ENCODE measurements at places on chromosomes 12 and 14.

DNA sequence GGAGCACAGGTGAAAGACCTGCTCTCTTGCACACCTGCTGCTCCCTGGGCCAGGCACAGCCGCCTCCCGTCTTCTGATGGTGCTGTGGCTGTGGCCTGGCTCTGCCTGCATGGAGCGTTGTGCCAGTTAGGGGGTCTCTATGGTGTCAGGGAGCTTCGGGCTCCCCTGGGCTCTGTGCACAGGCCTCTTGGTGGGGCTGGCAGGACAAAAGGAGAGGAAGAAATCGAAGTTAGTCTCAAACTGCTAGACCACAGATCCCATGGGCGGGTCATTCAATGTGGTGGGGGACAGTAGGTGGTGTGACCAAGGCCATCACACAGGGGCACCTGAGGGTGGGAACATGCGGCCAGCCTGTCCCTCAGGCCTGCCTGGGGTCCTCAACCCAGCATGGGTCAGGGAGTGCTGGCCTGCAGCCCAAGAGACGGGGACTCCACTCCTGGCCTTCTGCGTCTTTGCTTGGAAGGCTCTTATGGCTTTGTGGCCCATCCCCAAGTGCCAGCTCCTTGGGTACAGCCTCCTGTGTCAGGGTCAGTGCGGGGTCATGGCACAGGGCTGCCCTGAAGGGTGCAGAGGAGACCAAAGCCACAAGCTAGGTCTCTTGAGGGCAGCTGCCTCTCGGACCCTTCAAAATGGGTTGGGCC lies 84.1 kb downstream of the KIF26A start:
- no peak for DNase-seq

- DNase-seq, result no peak
These were observed 32.2 kb downstream of the GPR19 start for GRCh38 chr12:12663644-12664294.

DNA sequence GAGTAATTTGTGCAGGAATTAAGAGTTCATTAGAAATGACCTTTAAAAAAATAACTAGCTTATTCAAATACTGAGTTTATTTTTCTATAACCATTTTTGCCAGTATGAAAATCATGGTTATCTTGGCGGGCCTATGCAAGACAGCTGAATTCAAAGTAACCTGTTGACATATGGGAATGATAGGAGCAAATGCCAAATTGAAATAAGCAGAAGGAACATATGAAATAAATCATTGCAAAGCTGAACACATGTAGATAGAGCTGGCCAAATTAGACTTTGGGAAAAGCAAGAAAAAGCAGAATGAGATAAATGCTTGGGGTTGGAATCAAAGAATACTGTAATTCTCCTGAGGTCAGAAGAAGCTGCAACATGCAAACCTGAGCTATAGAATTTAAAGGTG lies 372.5 kb downstream of the ADAMTS20 start:
- DNase-seq, result no peak

DNA sequence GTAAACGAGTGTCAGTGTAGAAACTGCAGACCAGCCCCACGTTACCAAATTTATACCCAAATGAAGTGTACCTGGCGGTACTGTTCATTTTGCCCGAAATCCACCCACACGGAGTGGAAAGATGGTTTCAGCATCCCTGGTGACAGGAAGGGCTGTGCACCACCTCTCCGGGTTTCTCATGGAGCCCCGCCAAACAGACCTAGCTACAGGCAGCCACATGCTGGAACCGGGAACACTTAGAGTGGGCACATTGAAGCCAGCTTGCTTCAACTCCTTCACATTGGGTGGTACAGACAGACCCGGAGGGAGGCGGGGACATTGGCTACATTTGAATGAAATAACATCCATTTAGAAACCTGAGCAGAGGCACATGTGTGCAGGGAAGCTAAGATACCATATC lies 84.4 kb downstream of the PPP2R5C start:
- DNase-seq, result no peak

DNA sequence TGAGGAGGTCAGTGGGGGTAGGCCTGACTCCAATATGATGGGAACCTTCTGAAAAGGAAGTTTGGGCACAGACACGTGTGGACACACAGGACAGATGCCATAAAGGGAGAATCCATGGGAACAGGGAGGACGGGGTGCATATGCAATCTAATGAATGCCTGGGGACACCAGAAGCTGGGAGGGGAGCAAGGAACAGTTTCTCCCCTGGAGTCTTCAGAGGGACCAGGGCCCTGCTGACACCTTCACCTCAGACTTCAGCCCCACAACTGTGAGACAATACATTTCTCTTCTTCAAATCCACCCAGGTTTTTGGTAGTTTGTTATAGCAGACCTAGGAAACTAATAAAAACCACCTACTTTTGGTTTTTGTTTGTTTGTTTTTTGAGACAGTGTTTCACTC lies 35.2 kb upstream of the CLIP1 start:
- no peak for DNase-seq

- no peak for DNase-seq
These were observed 214.4 kb upstream of the DIO2 start for GRCh38 chr14:80425686-80426085.

- no peak for DNase-seq
These were observed 113.3 kb upstream of the FSCB start for GRCh38 chr14:44620121-44621019.

DNA sequence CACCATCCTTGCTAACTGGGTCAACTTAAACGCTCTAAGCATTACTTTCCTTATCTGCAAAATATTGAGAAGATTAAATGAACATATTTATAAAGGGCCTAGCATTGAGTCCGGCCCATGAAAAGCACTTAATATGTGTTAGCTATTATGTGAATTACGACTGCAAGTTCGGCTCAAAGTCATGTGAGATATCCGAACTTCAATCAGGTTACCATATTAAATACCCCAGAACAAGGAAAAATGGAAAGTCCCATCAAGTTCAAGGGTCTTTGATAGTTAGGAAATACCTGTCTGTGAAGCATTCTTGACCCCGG lies 487 bp upstream of the NRDE2 start:
- DNase-seq, result no peak

DNA sequence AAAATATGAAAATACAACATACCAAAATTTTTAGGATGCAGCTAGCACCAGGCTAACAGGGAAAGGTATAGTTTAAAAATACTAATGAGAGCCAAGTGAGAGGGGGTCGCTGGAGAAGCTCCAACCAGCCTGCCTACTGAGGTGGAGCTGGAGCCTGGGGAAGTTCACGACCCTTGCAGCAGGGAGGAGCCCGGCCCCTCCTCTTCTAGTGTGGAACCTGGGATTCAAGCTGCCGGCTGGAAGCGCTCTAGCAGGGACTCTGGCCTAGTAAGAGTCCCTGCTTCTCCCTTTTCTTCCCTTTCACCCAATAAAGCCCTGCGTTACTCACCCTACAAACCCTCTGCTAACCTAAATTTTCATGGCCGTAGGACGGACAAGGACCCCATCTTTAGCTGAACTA lies 5.0 kb upstream of the KCNK13 start:
- DNase-seq, result no peak

GRCh38 chr14:91774140-91775096 lies 42.5 kb upstream of the CATSPERB start:
- DNase-seq, result no peak

- DNase-seq, result peak; percentile 69
These were observed 9.2 kb downstream of the NIN start for GRCh38 chr14:50821510-50822464.

- DNase-seq, result no peak
These were observed 11.7 kb upstream of the PTHLH start for GRCh38 chr12:27984275-27984674.

DNA sequence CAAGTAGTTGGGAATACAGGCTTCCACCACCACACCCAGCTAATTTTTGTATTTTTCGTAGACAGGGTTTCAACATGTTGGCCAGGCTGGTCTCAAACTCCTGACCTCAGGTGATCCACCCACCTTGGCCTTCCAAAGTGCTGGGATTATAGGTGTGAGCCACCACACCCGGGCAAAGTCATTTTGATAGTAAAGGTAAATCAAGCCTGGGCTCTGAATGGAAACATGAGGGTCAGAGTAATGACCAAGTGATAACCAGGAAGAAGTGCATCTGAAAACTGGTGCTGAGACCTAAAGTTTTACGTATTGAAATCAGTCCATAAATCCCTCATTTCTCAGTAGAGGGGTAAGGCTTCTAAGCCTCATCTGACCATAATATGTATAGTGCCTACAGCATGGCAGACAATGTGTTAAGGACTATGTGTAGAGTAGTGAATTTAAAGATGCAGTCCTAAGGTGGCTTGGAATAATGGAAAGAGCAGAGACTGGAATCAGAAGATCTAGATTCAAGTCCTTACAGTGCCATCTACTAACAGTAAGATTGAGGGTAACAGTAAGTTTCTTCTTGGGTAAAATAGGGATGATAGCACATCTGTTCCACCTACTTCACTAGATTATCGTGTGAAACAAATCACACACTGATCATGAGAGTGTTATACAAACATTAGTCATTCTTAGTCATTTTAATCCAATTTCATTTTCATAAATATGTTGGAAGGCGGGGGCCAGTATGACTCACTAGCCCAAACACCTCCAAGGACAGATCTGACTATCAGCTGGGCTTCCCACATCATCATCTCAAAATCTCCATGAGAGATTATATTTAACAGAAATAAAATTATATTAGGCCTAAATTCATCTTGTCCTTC lies 11.2 kb downstream of the MAP4K5 start:
- peak; percentile 10 for DNase-seq

GRCh38 chr14:88937706-88938105 lies 113.3 kb downstream of the TTC8 start:
- no peak for DNase-seq

GRCh38 chr12:55495490-55495889 lies 3.3 kb downstream of the OR6C68 start:
- no peak for DNase-seq

- DNase-seq, result no peak
These were observed 151.4 kb downstream of the GXYLT1 start for GRCh38 chr12:41993283-41993682.

DNA sequence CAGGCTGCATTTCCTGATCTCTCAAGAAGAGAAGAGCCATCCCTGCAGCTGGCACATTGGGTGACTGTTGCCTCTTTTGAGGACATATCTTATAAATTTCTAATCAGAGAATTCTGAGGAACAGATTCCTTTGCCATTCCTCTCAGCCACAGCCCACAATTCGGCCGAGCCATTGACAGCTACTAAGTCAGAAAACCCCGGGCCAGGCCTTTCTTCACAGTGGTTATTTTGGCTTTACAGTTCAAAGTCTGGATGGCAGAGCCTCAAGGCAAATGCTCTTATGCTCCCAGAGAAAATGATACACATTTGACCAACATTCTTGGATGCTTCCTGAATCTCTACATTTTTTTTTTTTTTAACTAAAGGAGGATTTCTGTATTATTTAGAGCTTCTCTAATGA lies 138.4 kb upstream of the FRMD6 start:
- DNase-seq, result no peak

DNA sequence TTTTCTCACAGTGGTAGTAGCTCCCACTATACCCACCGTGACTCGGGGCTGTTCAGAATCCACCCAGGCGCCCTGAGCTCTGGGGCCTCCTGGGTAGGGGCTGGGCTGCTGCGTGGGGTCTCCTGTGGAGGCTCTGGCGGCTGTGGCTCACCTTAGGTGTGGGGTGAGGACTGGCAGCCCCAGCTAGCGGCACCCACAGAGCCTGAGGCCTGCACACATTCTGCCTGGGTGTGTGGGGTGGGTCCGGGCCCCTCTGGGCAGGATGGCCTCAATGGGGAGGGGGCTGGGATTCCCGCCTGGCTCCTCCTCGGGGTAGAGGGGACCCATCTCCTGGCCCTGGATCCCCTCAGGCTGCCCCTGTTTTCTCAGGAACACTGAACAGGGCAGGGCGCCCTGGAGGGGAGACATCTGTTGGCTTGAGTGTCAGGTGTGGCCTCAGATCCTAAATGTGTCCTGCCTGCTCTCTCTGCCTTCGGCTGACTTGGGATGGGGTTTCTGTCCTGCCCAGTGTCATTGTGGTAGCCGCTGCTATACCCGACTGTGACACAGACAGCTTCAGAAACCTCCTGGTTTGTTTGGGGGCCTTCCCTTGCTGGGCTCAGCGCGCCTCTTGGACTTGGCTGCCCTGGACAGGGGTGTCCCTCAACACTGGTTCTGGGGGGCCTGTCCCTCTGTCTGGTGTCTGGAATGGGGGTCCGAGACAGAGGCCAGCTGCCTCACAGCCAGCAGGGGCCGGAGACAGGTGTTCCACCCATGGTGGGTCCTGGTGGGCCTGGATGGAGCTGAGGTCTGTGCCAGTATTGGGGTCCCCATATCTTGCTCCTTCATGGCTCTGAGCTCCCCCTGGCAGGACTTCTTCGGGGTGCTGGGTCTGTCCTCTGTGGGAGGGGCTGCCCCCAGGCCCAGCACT lies 354.9 kb downstream of the TMEM121 start:
- no peak for DNase-seq

DNA sequence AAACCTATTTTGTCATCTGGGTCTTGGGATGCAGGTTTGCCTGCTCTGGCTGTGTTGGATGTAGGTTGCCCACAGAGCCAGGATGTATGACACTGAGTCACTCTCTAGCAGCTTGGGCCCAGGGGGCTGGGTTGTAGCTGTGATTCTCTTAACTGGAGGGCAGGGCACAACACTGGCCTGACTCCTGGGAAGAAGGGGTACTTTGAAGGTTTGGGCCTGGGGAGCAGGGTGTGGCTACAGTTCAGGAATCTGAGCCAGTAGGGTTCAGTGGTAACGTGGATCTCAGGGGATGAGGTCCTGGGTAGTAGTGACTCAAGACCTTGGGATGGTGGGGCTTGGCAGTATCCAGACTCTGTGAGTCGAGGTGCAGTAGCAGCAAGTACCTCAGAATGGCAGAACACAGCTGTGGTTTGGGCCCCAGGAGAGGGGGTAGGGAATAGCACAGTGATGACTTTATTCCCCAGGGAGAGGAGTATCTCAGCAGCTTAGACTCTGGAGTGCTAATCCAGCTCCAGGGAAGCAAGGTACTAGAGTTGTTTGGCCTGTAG lies 25.7 kb downstream of the TBC1D15 start:
- DNase-seq, result no peak

- DNase-seq, result peak; percentile 40
These were observed 39.1 kb upstream of the PNMA1 start for GRCh38 chr14:73753124-73753886.

GRCh38 chr14:105710119-105711043 lies 184.0 kb downstream of the TMEM121 start:
- DNase-seq, result no peak

- no peak for DNase-seq
These were observed 68.7 kb downstream of the STON2 start for GRCh38 chr14:81331229-81332021.
